ENCODE measurements at places on chromosomes 2 and 18.

- no peak for DNase-seq
Measured at GRCh38 chr2:238106339-238106697, 6.2 kb downstream of the ESPNL start.

DNA sequence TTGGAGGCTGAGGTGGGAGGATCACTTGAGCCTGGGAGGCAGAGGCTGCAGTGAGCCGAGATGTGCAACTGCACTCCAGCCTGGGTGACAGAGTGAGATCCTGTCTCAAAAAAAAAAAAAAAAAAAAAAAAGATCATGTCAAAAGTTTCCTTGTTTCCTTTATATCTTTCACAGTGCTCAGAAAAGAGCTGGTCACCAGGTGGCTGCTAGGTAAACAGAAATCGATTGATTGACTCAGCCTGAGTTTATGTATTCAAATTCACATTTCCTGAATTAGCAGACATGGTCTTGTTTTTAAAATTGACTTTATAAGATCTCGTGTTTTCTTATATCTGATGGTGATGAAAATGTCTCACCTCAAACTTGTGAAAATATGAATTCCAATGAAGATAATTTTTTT, 261.8 kb upstream of the FANCL start:
- no peak for DNase-seq

GRCh38 chr2:149616681-149617456, 29.3 kb upstream of the MMADHC start:
- no peak for DNase-seq

GRCh38 chr18:23058746-23059415, 76.4 kb upstream of the CABLES1 start:
- no peak for DNase-seq

GRCh38 chr2:137208431-137208891, 443.1 kb downstream of the THSD7B start:
- DNase-seq = no peak

GRCh38 chr2:239454507-239454906, 53.7 kb upstream of the HDAC4 start:
- DNase-seq = no peak

DNA sequence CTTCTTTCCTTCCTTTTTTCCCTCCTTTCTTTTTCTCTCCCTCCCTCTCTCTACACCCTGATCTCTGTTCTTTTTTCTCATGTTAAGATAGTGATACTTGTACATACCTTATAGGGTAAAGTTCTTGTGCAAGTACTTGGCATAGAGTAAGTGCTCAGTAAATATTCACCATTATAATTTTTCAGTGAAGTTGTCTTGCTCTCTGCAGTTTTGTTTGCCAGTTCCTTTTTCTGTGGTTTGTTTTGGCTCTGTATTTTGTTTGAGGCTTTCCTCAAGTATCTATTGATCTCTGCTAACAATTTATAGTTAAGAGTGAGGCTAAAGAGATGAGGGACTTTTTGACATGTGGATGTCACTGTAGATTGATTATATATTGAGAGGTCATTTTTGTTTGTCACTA, 48.0 kb downstream of the MTX2 start:
- DNase-seq = no peak

DNA sequence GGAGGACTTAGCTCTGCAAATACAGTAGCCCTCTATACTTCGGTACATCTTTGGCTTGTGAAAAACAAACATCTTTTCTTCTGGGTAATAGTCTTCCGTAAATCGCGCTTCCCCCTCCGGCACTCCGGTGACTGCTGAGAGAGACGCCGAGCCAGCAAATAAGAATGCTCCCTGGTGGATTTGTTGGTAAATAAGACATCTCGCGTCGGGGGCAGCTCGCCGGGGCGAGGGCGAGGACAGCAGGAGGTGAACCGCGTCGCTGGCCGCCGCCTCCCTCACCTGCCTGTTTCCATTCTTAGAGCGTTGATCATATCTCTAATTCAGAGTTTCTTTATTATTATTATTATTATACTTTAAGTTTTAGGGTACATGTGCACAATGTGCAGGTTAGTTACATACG, 117.6 kb downstream of the PMAIP1 start:
- DNase-seq = no peak

DNA sequence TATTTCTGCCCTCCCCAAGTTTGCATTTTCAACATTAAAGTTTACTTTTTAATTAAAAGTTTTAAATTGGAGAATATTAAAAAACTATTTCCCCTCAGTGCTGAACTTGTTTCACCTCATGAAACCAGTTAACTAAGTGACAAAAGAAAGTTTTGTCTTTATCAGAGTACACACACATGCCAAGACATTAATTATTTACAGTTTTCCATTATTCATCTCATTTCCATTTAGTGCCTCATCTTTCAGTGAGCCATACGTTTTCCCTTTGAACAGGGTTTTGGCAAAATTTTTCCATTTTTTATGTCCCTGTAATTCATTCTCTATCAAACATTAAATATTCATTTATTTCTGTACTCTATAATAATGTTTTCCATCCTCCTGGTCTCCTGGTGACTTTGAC, 53.2 kb downstream of the SF3B1 start:
- DNase-seq = no peak

GRCh38 chr2:49261781-49262180, 107.5 kb upstream of the FSHR start:
- no peak for DNase-seq

GRCh38 chr2:161250864-161251436, 57.3 kb upstream of the PSMD14 start:
- no peak for DNase-seq

GRCh38 chr2:37398990-37399389, 54.6 kb downstream of the QPCT start:
- DNase-seq = no peak

- no peak for DNase-seq
Measured at GRCh38 chr2:161965994-161966393, 108.0 kb downstream of the DPP4 start.

DNA sequence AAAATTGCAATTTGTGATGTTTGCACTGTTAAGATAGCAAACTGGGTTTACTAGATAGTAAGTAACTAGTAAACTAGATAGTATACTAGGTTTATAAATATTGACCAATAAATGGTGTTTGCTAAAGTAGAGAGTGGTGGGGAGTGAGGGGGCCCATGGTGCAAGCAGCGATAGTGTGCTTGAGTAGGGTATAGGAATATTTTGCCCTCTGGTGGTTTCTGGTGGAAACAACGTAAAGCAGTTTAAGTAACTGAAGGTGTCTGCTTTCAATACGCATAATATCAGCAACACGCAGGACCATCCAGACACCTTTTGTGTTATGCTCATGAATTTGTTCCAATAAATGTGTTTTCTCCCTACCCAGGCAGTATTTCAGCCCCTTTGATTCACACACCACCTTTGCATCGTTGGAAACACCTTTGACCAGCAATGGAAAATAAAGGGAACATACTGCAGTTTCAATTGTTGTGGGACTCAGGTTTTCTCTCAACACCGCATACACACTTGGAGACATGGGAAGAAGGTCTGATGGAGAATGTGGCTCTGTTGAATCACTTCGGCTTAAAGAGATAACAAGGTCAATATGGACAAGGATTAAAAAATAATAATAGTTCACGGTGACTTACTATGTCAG, 16.7 kb upstream of the STAT1 start:
- no peak for DNase-seq

DNA sequence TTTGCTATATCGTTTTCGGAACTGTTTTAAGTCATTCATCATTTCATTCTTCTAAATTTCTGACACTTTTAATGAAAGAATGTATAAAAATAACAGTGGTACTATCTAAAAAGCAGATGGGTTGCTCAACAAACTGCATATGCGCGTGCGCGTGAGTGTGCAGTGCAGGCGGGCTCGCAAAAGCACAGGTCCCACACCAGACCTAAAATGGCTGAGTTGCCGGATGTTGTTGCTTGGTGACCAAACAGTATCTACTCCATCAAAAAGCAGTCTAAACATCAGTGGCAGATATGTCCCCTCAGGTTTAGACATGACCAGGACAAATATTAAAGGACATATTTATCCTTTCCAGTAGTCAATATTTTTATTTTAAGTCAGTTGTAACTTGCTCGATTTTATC, 5.1 kb downstream of the NOL4 start:
- DNase-seq = peak; percentile 6

DNA sequence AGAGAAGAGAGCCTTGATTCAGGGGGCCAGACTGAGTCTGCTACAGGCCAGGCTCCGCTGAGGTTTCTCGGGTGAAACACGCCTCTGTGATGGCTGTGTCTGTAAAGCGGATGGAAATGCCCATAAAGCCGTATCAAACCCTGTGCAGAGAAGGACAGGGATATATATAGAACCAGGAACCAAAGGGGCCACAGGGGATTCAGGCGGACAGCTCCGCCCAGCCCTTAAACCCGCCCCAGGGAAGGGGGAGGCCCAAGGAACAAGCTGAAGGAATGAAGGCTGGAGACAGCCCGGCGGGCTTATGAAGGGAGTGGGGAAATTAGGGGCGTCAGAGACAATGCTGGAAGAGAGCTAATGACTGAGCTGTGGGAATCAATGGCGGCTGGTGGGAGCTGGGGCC, 42.1 kb downstream of the NHEJ1 start:
- no peak for DNase-seq

GRCh38 chr2:203804070-203804469, 63.5 kb upstream of the CTLA4 start:
- DNase-seq = no peak

DNA sequence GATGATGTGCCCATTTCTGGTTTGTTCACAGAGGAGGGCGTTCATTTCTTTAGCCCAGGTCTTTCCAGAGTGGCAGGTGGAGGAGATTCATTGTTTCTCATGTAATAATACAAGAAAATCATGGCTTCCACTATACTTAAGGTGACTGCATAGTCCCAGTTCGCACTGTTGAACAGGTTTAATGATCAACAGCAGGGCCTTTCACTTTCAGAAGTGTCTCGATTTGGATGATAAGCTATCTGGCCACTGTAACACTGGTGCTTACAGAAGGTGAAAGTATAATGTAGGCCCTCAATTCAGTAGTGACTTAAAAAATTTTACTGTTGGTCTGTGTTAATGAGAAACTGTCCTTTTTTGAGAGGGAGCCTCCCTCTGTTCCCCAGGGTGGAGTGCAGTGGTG, 1.4 kb downstream of the RMC1 start:
- DNase-seq = no peak

DNA sequence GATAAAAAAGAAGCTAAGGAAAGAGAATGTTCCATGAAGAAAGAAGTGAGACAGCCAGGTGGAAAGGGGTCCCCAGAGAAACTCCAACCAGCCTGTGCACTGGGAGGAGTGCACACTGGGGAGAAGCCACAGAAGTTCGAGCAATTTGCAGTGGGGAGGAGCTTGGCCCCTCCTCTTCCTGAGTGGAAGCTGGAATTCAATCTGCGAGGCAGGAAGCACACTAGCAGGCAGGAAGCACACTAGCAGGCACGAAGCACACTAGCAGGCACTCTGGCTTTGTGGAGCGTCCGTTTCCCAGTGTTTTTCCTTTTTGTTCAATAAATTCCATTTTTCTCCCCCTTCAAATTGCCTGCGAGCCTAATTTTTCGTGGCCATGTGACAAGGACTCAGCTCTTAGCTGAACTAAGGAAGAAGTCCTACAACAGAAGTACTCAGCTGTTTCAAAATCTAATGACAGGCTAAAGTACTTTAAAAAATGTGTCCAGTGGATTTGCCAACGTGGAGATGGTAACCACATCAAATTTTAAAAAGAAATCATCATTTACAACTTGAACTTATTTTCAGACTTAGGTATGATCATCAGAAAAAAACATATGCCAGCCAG, 21.4 kb upstream of the SPIRE1 start:
- DNase-seq = no peak

DNA sequence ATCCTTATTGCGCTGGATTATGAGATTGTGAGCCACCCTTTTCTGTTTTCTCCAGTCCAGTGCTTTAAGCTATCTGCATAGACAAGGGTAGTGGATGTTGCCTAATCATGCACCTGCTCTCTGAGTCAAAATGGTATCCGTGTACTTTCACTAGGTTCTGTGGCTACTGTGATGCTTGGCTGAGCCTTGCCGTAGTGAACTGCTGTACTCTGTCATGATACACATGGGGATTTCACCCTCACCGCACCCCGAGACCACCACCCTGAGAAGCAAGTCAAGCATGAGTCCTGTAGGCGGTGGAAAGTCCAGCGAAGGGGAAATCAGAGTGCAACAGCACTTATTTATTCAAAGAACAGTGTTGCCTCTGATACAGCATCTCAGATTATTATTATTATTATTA, 55.0 kb downstream of the ARHGAP25 start:
- DNase-seq = no peak

- no peak for DNase-seq
Measured at GRCh38 chr18:49666045-49666775, 104.4 kb downstream of the LIPG start.

GRCh38 chr2:45905632-45905958, 254.1 kb downstream of the PRKCE start:
- no peak for DNase-seq

DNA sequence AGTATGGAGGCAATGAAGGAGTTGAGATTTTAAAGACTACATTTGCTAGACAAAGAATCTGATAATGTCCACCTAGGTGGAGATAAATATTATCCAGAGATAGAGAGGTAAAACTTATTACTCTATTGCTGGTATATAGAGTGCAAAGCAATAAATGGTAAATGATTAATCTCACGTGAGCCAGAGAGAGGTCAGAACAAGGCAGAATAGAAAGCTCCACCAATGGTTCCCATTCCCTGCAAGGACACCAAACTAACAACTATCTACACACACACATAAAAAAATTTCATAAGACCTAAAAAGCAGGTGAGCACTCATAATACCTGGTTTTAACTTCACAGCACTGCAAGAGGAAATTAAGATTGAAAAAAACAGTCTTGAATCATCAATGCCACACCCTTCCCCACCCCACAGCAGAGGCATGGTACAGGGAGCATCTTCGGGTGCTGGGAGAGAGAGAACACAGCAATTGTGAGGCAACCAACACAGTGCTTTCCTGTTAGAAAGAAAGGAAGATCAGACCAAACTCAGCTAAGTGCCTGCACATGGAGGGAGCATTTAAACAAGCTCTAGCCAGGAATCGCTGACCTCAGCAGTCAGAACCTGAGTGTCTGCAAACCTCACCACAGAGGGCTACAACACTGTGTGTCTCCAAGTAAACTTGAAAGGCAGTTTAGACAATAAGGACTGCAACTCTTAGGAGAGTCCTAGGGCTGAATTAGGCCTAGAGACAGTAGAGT, 1432.6 kb upstream of the TMEFF2 start:
- DNase-seq = no peak

- DNase-seq = no peak
Measured at GRCh38 chr2:160255408-160255807, 55.3 kb upstream of the ITGB6 start.

- DNase-seq = no peak
Measured at GRCh38 chr2:393711-394696, 106.1 kb upstream of the ALKAL2 start.

DNA sequence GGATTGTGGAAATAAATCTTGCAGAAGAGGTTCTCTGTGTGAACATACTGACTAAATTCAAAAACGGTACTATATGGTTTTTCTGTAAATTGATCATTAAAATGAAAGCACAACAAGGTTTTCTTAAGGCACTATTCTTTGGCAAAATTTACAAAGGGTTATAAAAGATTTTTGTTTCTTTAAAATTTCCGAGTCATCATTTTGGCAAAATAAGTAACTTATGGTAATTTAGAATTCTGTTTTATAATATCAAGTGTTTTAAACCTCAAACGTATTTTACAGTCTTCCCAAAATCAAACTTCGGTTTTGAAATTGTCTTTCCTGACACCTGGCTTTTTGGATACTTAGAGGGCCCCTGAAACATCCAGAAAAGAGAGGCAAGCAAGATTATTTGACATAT, 101.9 kb upstream of the TFPI start:
- DNase-seq = no peak
